ENCODE measurements at places on chromosomes 11 and 22.

DNA sequence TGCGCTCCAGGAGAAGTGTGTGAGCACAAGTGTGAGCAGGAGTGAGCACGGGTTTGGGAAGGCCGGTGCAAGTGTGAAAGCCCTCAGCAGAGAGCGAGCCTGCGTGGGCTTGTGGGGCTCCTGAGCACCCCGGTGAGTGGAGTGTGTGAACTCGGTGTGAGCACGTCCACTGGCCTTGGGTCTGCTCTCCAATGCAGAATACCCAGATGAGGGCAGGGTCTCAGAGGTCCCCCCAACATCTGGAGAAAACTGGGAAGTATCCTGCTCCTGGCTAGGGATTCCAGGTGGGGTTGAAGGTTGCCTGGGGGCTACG is 1.2 kb downstream of the ESRRA start:
- no peak for DNase-seq

DNA sequence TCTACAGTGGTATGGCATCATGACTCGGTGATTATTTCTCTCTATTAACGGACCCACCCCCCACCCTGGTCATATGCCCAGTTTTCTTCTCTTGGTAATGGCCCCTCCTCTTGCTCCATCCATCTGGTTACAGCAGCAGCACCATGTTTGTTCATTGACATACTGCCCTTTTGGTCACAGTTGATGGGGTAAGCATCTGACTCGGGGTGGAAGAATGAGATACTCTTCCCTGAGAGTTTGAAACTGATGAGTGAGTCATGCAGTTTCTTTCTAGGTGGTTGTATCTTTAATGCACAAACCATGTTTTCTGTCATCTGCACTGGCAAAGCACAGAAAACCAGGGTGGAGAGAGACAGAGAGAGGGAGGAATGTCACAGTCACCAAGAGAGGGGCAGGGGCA is 126.0 kb downstream of the SYN3 start:
- no peak for DNase-seq

GRCh38 chr11:14519597-14519916 is 629 bp downstream of the PSMA1 start:
- no peak for DNase-seq

GRCh38 chr11:77650123-77650522 is 12.5 kb upstream of the CLNS1A start:
- no peak for DNase-seq

GRCh38 chr11:44096360-44097185 is 1.1 kb downstream of the EXT2 start:
- no peak for DNase-seq

DNA sequence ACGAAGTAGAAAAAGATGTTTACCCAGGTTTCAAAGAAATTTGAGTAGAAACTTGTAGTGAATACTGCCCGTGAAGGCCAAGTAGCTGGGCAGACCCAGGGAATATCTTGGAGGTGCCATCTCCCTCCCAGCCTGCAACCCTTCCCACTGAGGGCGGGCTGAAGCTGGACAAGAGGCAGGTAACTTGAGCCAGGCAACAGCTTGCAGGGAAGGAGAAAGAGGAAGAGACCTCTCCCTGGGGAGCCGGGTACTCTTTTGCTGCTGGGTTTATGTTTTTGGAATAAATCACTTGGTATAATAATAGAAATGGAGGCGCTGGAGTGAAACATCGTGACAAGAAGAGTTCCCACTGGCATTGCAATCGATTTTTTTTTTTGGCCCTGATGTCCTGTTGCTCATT is 49.4 kb upstream of the JAM3 start:
- DNase-seq, result no peak

GRCh38 chr11:126630893-126631798 is 275.7 kb downstream of the ST3GAL4 start:
- DNase-seq, result no peak

DNA sequence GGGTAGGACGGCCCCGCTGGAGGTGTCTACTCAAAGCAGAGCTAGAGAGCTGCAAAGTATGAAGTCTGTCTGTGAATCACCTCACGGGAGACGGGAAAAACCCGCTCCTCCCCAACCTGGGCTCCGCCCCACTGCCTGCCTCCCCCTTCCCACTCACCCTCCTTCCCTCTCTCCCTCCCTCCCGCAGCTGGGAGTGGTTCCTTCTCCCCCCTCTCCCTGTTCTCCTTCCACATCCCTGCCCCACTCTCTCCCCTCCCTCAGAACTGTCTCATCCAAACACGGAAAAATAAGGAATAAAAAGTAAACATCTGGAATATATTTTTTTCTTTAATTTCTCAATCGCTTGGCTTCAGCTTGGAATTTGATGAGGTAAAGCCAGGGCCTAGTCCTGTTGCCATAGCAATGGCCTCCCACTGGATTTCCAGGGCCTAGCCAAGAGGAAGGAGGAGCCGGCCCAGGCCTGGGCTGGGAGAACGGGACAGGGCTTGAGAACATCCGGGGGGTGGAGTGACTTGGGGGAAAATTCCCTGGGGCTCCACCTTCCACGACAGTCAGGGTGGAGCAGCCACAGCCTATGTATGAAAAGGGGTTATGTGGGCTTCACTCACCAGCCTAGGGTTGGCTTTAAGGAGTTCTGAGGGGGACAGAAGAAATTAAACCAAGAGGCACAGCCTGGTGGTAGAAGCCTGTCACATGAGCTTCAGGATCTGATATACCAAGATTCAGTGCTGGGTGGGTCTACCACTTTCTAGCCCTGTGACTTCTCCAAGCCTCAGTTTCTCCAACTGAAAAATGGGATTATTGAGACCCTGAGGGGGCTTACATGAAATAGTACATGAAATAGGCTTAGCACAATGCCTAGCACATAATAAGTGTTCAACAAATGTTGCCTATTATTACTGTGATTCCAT is 2.2 kb downstream of the TNKS1BP1 start:
- no peak for DNase-seq

GRCh38 chr11:133705873-133706272 is 139.4 kb downstream of the SPATA19 start:
- DNase-seq, result no peak

- DNase-seq, result no peak
These were observed 24.5 kb upstream of the BLID start for GRCh38 chr11:122140500-122140899.

- DNase-seq, result no peak
These were observed 188.0 kb upstream of the NCAM1 start for GRCh38 chr11:112773264-112773663.

DNA sequence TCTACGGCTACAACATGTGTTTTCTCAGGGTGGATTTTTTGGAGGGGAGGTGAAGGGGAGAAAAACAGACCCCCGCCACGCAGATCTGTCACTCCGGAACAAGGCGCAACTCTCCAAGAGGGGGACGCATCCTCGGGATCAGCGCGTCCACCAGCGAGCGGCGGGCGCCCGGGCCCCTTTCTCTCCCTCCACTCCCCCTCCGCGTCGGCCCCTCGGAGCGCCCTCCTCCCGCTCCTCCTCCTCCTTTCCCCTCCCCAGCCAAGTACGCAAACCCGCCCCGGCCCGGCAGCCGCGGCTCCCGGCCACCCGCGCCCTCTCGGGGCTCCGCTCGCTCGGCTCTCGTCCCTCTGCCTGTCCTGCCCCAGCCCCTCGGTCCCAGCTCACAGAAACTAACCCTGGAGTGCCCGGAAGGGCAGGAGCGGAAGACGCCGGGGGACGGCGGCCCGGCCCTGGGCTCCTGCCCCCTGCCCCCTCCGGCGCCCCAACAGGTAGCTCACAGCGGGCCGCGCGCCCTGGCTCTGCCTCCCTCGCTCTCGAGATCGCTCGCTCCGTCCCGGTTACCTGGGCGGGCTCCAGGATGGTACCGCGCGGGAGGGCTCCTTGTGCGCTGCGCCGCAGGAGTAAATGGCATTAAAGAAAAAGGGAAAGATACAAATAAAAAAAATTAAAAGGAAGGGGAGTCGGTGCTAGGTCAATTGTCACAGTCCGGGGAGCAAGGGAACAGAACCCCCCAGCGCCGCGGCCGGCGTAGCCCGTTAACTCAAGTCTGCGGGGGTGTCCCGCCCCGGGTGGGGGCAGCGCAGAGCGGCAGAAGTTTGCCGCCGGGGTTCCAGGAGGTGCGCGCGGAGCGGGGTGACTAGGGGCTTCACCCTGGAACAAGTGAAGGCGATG is 131.4 kb upstream of the C11orf58 start:
- DNase-seq, result no peak

DNA sequence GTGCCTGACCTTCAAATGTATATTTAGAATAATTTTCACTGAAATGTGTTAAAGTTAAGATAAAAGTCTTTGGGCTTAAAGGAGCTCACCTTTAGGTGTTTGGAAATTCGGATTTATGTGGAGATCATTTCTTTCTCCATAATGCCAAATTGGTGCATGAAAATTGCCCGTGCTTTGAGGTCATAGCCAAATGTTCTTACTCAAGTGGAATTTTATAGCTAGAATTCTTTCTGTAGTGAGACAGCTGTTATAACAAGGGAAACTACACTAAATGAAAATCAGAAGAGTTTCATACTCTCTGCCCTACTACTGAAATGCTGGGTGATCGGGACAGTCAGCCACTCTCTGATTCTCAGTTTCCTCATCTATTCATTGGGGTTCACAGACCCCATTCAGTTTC is 89.5 kb upstream of the DBX1 start:
- no peak for DNase-seq

DNA sequence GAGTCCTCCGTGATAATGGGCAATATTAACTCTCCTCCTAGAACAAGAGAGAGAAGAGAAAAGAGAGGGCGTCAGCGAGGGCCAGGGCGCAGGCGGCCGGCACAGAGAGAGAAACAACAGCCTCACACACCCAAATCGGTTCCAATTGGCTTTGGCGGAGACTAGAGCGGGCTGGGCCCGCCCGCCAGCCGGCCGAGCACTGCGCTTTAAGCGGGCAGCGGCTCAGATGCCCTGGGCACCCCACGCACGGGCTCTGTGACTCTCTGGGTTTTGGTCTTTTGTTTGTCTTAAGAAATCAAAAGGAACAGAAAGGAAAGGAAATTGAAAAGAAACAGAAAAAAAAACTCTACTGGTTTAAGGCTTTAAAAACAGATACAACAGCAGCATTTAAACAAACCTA is 17.0 kb downstream of the SLC22A12 start:
- peak; percentile 23 for DNase-seq

- no peak for DNase-seq
These were observed 624 bp upstream of the B4GALNT4 start for GRCh38 chr11:368414-369335.

- DNase-seq, result no peak
These were observed 1.2 kb upstream of the RASGRP2 start for GRCh38 chr11:64745189-64745520.
